ENCODE measurements at places on chromosomes 4 and X. TPM values are rescaled to one million over a fixed set of nuclear protein-coding genes. Genes with fewer than 3 reads are reported as not detected.

DNA sequence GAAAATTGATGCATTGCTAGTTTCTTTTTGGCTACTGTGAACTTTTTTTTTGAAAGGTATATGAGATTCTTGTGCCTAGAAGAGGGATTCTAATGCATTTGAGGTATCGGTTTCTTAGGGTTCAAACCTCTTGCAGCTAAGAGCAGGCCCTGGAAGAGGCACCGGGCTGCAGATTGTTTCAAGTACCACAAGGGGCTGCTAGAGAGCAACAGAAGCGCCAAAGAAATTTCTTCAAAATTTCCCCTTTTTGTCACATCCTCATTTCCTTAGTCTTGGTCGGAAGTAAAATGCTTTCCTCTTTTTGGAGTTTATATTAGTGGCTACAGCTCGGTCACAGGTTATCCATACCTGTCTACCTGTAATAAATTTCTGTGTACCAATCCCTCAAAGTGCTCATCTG, 89.8 kb downstream of the PDGFRA start:
- peak; percentile 14 for DNase-seq

DNA sequence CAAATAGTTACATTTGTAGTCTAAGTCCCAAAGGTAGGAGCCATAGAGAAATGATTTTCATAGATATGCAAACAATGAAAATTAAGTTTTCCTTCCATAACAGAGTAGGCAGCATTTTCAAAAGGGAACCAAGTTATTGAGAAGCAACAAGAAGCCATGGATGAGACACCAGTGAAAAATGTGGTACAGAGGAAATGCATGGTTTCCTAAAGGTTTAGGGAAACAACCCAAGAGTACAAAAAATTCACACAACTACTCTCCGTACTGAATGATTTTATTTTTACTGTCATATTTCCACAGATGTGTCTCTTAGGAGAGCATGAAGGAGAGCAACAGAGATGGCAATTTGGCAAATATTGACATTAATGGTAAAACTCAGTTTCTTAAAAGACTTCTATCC, 1408.9 kb upstream of the PCDH7 start:
- no peak for DNase-seq

GRCh38 chrX:86322913-86323312, 174.7 kb downstream of the DACH2 start:
- no peak for DNase-seq

MFAP3L gene
- total RNA-seq: 1.9 TPM
